Activated B cell treated with CpG ODN at 0.5 μM for 24 hours (primary cell): ENCODE measurements at places on chromosomes 1 and 21. TPM values are rescaled to one million over a fixed set of nuclear protein-coding genes. Genes with fewer than 3 reads are reported as not detected.
A peak's percentile ranks its signal among the peaks of the same experiment; 100 is the strongest.

DNA sequence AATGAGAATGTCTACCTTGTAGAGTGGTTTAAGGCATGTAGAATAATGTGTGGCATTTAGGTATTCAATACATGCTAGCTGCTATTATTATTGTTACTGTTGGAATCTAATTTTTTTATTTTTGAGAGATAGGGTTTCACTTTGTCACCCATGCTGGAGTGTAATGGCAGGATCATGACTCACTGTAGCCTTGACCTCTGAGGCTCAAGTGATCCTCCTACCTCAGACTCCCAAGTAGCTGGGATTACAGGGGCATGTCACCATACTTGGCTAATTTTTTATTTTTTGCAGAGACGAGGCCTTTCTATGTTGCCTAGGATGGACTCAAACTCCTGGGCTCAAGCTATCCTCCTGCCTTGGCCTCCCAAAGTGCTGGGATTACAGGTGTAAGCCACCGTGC is 61.9 kb downstream of the EPB41 start:
- no peaks in the 10 kb centered on the region for H3K27me3 ChIP-seq
- H3K4me1 ChIP-seq, result peaks cover 40% of the 10 kb centered on the region
- peaks cover 33% of the 10 kb centered on the region for H3K36me3 ChIP-seq
- no peak overlapping the region for H3K4me3 ChIP-seq
- DNase-seq, result no peak
- no peak overlapping the region for H3K27ac ChIP-seq

- DNase-seq, result no peak
- H3K4me3 ChIP-seq, result no peak overlapping the region
- no peaks in the 10 kb centered on the region for H3K36me3 ChIP-seq
Observed at GRCh38 chr1:94827434-94827833, 7.3 kb downstream of the SLC44A3 start.

DNA sequence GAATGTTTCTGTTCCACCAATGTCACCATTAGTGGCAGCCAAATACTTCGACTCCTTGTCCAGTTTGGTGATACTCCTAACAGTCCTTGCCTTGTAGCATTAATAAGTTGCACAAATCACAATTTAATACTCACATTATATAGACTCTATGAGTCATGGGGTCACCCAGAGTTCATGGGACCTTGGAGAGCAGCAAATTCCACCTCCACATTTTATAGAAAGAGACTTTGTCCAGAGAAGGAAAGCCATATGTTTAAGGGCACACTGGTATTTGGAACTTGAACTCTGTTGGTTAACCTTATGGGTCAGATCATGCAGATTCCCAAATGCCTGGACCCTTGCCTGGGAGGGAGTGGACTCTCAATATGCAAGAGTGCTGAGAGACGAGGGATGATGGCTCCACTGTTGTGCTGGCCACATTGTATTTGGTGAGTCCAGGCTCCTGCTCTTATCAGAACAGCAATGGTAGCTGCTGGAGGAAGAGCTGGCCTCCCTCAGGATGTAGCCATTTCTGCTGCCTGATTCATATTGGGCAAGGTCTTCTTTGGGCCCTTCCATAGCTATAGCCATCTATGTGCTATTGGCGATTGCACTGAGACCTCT is 30.6 kb downstream of the DNAJC6 start:
- H3K4me3 ChIP-seq, result no peak overlapping the region
- no peak for DNase-seq
- H3K27me3 ChIP-seq, result peaks cover 4% of the 10 kb centered on the region
- H3K4me1 ChIP-seq, result no peaks in the 10 kb centered on the region

Gene SORT1
- total RNA-seq, result 0.20 and 0.37 TPM in 2 replicates

Gene MTARC2
- total RNA-seq, result 8.9 and 9.2 TPM in 2 replicates

DNA sequence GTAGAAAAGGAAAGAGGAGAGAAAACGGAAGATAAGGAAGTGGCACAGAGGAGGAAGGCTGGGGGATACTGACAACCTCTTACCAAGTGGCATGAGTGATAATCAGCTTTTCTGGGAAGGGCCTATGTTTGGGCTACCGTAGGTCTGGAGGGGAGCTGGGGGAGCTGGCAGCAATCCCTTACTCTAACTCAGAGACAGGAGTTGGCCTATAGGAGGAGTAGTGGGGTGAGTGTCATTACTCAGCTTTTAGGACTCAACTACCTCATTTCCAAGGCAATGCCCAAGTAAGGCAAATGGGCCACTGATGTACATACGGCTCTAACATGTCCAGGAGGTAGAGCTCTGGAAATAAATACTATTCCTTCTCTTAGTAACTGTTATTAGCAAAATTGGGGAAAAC is 48.7 kb upstream of the DMRTA2 start:
- no peaks in the 10 kb centered on the region for H3K27me3 ChIP-seq
- H3K36me3 ChIP-seq, result peaks cover 56% of the 10 kb centered on the region
- no peaks in the 10 kb centered on the region for H3K4me1 ChIP-seq
- H3K27ac ChIP-seq, result no peak overlapping the region
- no peak overlapping the region for H3K4me3 ChIP-seq

Gene OR2W3
- 0.24 TPM in 1 of 2 replicates, not detected in the other for total RNA-seq

Gene WLS
- total RNA-seq, result 0.51 TPM in 1 of 2 replicates, not detected in the other

DNA sequence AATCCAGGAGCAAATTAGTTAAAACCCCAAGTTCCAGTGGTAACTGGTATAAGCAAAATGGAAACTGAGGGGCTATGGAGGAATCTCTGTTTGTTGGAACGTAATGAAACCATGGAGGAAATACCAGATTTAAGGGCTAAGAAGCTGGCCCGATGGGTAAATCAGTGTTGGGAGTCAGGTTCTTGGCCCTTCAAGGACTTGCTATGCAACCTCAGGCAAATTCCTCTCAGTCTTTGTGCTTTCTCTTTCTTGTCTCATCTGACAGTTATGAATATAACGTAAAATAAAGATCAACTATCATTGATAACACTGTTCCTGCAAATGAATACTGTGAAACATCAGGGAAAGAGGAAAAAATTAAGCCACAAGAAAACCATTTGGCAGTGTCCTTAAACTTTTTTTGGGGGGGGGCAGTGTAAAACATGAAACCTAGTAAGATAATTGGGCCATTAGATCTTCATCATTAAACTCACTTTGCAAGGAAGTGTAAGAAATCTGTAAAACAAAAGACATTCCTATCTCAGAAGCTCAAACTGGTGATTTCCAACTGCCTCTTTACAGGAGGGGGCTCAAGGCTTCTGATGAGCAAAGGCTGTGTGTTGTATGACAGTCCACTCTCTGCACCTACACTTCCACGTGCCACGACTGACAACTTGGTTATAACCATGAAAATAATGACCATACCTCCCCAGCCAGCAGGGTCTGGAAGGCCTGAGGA is 47.6 kb downstream of the LHX4 start:
- H3K36me3 ChIP-seq, result peaks cover 51% of the 10 kb centered on the region
- H3K27ac ChIP-seq, result no peak overlapping the region
- no peak for DNase-seq
- H3K4me3 ChIP-seq, result no peak overlapping the region
- H3K27me3 ChIP-seq, result no peaks in the 10 kb centered on the region
- peaks cover 11% of the 10 kb centered on the region for H3K4me1 ChIP-seq

Gene KIF14
- total RNA-seq, result 0.27 and 0.38 TPM in 2 replicates

DNA sequence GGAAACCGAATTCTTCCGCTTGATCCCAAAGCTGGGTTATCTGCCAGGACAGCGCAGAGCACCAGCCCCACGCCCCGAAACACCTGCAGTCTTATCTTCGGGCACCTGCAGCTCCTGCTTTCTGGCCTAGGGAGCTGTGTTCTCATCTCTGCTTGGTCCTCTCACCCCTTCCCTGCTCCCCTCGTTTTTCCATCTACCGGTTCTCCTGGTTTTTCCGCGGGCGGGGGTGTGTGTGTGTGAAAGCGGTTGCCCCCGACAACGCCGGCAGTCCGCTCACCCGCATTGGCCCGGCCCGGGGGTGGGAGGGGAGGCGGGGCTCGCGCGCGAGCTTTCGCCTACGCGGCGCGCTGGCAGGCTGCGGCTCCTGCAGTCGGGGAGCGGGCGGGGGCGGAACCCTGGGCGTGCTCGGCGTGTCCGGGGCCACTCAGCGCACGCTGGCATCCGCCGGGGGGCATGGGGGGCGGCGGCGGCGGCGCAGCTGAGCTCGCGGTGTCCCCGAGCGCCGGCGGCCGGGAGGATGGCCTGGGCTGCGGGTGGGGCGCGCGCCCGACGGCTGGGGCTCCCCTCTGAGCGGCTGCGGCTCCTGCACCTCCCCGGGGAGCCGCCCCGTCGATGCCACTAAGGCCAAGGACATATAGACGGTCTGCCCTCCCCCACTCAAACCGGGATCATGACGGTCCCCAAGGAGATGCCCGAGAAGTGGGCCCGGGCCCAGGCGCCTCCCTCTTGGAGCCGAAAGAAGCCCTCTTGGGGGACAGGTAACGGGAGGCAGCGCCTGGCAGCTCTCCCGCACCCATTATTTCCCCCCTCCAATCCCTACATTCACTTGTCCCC is 3.2 kb downstream of the ATP8B2 start:
- H3K36me3 ChIP-seq, result peaks cover 29% of the 10 kb centered on the region
- no peaks in the 10 kb centered on the region for H3K27me3 ChIP-seq

- H3K27me3 ChIP-seq, result peaks cover 13% of the 10 kb centered on the region
- H3K27ac ChIP-seq, result peak within 1 kb of the TSS; percentile 35
- H3K4me1 ChIP-seq, result peaks cover 34% of the 10 kb centered on the region
Observed at GRCh38 chr1:17119076-17119772, at the start of gene PADI2. TSS of gene PADI2 (minus strand) at chr1:17119451. CDS start at chr1:17119371, 80 bp downstream.

GRCh38 chr1:181087400-181087901 is 1.0 kb upstream of the IER5 start:
- peak overlapping the region; percentile 98 for H3K27ac ChIP-seq
- peak overlapping the region; percentile 99 for H3K4me3 ChIP-seq
- H3K4me1 ChIP-seq, result peaks cover 49% of the 10 kb centered on the region
- H3K27me3 ChIP-seq, result no peaks in the 10 kb centered on the region
- peak; percentile 32 for DNase-seq

- peaks cover 10% of the 10 kb centered on the region for H3K36me3 ChIP-seq
- peak; percentile 64 for DNase-seq
- no peaks in the 10 kb centered on the region for H3K27me3 ChIP-seq
- peak overlapping the region; percentile 93 for H3K4me3 ChIP-seq
- H3K4me1 ChIP-seq, result peaks cover 63% of the 10 kb centered on the region
Observed at GRCh38 chr1:153536012-153536670, 350 bp upstream of the S100A6 start.

Gene UTS2
- 4.1 and 5.9 TPM in 2 replicates for total RNA-seq

- no peak for DNase-seq
- H3K4me1 ChIP-seq, result peaks cover 18% of the 10 kb centered on the region
- H3K27me3 ChIP-seq, result no peaks in the 10 kb centered on the region
- H3K4me3 ChIP-seq, result no peak overlapping the region
- peaks cover under 1% of the 10 kb centered on the region for H3K36me3 ChIP-seq
Observed at GRCh38 chr21:25556091-25556490, 51.2 kb downstream of the MRPL39 start.

DNA sequence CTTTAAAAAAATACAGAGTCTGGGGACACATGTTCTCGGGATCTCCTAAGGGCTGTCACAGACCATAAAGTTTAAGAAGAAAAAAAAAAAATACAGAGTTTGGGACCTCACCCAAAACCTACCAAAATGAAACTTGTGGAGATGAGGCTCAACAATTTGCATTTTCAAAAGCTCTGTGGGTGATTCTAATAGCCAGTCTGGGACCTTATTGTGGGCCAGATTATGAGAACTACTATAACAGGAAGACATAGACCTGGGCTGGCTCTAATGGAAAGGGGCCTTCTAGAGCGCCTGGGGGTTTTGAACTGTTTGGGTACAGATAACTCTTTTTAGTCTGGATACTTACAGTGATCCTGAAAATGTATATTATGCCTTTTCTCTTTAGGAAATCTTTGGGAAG is 69.1 kb downstream of the LAMC1 start:
- H3K4me3 ChIP-seq, result no peak overlapping the region
- no peaks in the 10 kb centered on the region for H3K27me3 ChIP-seq
- DNase-seq, result no peak
- peaks cover 5% of the 10 kb centered on the region for H3K4me1 ChIP-seq

- H3K27ac ChIP-seq, result no peak overlapping the region
- DNase-seq, result no peak
- peaks cover 12% of the 10 kb centered on the region for H3K27me3 ChIP-seq
Observed at GRCh38 chr1:64495878-64496277, 25.9 kb downstream of the CACHD1 start.

Gene SIM2
- not detected in 2 replicates for total RNA-seq

- no peaks in the 10 kb centered on the region for H3K4me1 ChIP-seq
- no peak overlapping the region for H3K4me3 ChIP-seq
- DNase-seq, result no peak
- H3K27ac ChIP-seq, result no peak overlapping the region
- no peaks in the 10 kb centered on the region for H3K27me3 ChIP-seq
Observed at GRCh38 chr21:14833241-14833640, 231.6 kb downstream of the NRIP1 start.

Gene ILDR2
- total RNA-seq, result 1.00 and 1.2 TPM in 2 replicates

Gene SOX13
- not detected in 2 replicates for total RNA-seq

GRCh38 chr1:166283190-166283589 is 116.4 kb upstream of the FAM78B start:
- no peak overlapping the region for H3K27ac ChIP-seq
- no peaks in the 10 kb centered on the region for H3K27me3 ChIP-seq
- DNase-seq, result no peak
- no peak overlapping the region for H3K4me3 ChIP-seq
- H3K4me1 ChIP-seq, result no peaks in the 10 kb centered on the region
- H3K36me3 ChIP-seq, result no peaks in the 10 kb centered on the region

Gene CHRM3
- total RNA-seq, result not detected in 2 replicates

Gene CFHR5
- not detected in 2 replicates for total RNA-seq

DNA sequence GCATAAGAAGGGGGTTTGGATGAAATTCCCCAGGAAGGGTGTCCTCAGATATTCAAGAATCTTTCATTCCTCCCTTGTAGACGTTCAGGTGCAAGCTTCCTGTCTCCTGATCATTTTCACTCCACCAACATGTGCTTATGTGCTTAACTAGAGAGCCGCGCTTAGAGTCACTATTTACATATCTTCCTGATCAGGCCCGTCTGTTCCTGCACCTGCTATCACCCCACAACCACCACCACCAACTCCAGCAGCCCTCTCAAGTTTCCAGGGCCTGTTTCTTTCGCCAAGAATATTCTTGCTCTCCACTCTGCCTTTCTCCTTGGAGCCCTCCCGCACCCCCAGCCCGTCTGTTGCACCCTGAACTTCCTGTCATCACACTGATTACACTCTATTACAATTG is 113.4 kb downstream of the SPSB1 start:
- peak overlapping the region; percentile 47 for H3K27ac ChIP-seq
- H3K4me1 ChIP-seq, result peaks cover 19% of the 10 kb centered on the region
- no peaks in the 10 kb centered on the region for H3K27me3 ChIP-seq
- H3K4me3 ChIP-seq, result no peak overlapping the region
- no peaks in the 10 kb centered on the region for H3K36me3 ChIP-seq

GRCh38 chr1:980602-981395 is 1.1 kb downstream of the PERM1 start:
- peaks cover 1% of the 10 kb centered on the region for H3K4me1 ChIP-seq
- no peaks in the 10 kb centered on the region for H3K36me3 ChIP-seq
- H3K4me3 ChIP-seq, result no peak overlapping the region
- H3K27ac ChIP-seq, result no peak overlapping the region

Gene OR2M7
- not detected in 2 replicates for total RNA-seq
